Pancreas (tissue), 10 donors: ENCODE measurements at places on chromosomes 2 and 18.

GRCh38 chr18:74562775-74563174 lies 28.5 kb downstream of the CNDP1 start:
- no peak for DNase-seq

- no peak for DNase-seq
These were observed 44.0 kb downstream of the PTRHD1 start for GRCh38 chr2:24749069-24749691.

DNA sequence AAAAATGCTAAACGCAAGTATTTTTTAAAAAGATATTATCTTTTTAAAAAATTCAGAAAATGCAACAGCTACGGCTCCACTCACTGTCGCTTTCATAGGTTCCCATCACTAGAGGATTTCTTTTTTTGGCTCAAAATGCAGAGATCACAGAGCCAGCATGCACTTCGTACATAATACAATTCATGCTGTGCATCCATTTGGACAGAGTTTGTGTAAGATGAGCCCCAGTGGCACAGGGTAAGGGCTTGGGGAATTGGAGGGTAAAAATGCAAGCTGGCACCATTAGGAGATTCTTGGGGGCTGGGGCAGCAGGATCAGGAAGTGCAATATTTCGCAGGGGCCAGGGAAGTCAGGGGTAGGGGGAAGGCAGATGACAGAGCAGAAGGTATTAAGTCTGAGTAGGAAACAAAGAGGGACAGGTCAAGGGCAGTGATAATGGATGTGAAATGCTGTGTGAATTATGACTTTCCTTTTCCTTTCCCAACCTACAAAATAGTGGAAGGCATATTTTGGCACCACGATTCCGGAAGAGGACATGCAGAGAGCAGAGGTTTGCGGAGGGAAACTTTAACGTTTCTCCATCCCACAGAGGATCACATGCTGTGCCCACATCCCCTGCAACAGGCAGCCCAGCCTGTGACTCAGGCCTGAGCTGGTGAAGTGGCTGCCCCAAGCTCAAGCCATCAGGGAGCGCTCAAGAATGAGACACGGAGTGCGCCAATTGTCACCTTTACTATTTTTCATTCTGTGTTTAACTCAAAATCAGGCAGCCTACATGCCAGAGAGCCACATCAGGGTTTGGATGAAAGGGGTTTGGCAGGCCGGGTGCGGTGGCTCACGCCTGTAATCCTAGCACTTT lies 4.7 kb downstream of the CAPG start:
- DNase-seq, result no peak

- DNase-seq, result no peak
These were observed 274.8 kb upstream of the HS6ST1 start for GRCh38 chr2:128593518-128593878.

DNA sequence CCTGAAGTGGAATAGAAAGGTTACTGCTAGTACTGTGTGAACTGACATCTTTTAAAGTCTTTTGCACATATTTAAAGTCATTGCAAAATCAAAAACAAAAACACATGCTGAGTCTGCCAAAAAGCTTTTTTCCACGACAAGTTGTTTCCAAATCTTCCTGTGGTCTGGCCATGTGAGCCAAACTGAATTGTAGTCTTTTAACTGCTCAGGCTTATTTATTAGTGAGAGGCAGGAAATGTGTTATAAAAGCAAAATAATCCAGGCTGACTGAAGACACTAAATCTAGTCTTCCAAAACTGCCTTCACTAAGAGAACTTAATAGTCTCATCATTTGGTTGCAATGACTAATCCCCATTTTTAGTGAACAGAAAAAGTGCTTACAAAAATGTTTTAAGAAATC lies 2.3 kb downstream of the KRCC1 start:
- DNase-seq, result no peak

- no peak for DNase-seq
These were observed 77.0 kb downstream of the PRKCE start for GRCh38 chr2:45728458-45728942.

DNA sequence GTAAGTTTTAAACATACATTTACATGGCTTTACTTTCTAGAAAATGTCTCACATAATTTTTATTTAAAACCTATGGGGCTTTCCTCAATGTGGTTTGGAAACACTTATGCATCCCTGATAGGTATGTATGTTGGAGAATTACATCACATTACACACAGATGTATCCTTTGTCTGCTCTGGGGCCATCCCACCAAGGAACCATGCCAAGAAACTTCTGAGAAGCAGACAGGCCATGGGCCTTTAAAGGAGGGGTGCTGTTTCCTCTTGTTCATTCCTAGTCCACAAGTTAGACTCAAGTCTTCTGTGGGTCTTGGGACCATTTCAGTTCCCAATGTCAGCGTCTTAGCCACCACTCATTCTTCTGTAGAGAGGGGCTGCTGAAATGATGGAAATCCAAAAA lies 162.0 kb upstream of the SETBP1 start:
- DNase-seq, result no peak

DNA sequence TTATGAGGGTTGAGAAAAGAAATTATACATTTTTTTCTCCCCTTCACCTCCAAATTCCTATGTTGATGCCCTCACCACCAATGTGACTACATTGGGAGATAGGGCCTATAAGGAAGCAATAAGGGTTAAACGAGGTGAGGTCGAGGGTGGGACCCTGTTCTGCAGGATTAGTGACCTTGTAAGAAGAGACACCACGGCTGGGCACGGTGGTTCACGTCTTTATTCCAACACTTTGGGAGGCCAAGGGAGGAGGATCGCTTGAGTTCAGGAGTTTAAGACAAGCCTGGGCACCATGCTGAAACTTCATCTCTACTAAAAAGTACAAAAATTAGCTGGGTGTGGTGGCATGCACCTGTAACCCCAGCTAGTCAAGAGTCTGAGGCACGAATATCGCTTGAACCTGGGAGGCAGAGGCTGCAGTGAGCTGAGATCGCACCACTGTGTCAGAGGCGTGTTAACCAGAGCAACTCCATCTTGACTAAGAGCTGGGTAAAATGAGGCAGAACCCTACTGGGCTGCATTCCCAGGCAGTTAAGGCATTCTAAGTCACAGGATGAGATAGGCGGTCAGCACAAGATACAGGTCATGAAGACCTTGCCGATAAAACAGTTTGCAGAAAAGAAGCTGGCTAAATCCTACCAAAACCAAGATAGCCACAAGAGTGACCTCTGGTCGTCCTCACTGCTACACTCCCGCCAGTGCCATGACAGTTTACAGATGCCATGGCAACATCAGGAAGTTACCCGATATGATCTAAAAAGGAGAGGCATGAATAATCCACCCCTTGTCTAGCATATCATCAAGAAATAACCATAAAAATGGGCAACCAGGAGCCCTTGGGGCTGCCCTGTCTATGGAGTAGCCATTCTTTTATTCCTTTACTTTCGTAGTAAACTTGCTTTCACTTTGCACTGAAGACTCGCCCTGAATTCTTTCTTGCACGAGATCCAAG lies 77.0 kb downstream of the NCAPH start:
- DNase-seq, result no peak

DNA sequence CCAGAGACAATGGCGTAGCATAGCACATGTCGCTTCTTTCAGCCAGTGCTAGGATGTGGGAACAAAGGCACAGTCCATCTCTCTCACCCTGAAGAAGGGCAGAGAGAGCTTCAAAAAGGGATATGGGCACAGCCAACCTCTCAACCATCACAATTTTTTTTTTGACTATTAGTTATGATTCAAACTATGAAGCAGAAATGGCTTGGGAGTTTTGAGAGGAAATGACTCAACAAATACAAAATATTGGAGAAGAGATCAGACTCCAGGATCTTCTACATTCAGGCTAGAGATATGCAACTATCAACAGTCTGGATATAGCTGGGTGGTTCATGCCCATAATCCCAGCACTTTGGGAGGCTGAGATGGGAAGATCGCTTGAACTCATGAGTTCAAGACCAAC lies 109.1 kb downstream of the MCFD2 start:
- no peak for DNase-seq

DNA sequence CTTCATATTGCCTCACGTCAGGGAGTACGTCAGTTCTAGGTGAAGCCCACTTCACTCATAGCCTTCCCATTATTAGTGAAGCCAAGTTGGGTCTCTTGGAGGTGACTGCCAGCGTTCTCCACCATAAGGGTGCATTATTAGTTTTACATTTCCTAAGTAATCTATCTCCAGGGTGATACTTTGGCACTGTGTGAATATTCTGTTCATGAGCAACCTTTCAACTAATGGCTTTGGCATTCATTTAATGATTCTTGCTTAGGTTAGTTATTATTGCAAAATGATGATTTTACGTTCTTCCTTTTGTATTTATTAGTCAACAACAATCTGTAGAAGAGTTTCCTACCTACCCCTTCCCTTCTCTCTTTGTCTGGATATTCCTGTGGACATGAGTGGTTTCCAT lies 97.5 kb downstream of the MAP4K4 start:
- no peak for DNase-seq

DNA sequence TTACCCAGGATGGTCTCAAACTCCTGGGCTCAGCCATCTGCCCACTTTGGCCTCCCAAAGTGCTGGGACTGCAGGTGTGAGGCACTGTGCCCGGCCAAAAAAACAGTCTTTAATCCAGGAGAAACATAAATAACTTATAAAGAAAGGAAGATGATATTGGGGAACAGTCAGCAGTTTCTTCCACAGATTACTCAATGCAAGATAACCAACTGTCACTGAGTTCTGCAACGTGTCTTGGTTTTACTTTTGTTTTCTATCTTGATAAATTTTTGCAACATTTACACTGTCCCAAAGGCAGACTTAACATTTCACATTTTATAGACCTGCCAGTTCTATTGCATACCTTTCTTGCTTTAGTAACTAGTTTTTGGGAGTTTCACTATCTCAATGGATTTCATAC lies 71.1 kb downstream of the ANKRD44 start:
- DNase-seq, result no peak

- DNase-seq, result no peak
These were observed 368.2 kb downstream of the ERBB4 start for GRCh38 chr2:212170382-212170781.

DNA sequence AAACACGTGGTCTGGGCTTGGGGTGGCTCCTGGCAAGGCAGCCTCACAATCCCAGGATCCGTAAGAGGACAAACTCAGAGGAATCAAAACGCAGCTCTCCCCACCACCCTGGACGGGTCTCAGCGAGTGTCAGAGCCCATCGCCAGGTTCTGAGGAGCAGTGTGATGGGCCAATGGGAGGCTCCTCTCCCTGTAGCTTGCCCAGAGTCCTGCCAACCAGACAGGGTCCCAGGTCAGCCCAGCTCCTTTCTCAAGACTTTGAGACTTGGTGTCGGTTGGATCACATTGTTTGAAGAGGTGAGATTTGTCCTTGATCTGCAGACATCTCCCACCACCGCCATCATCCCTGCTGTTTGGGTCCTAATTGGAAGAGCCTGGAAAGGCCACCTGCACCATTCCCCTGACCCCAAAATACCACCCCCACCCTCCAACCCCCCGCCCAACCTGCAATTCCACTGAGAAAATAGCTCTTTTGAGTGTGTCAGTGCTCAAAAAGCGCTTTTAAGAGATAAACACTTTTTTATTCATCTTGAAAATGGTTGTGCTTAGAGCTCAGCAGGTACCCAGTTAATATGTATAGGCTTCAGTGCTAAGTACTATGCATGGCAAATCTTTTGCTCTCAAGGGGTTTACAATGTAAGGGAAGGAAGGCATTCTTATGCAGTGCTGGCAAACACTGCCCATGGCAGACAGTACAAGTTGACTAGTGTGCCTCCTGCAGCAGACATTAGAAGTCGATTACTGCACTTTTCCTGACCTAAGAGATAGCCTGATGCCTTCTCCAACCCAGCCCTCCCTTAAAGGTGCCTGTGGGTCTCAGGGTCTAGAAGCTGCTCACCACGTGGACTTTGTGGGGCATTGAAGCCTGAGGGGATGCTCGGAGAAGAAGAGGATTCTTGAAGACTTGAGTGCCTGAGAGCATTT lies 50.6 kb downstream of the GLI2 start:
- DNase-seq, result no peak

DNA sequence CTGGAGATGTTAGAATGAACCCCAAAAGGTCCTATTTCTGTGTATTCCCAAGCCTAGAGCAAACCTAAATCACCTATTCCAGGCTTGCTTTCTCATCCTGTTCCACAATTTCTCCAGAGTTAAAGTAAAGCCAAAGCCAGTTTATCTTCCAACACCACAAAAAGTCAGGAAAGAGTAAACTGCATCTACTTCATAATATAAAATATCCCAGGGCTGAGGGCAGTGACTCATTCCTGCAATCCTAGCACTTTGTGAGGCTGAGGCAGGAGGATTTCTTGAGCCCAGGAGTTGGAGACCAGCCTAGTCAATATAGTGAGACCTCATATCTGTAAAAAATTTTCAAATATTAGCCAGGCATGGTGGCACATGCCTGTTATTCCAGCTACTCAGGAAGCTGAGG lies 241.4 kb downstream of the CDH20 start:
- no peak for DNase-seq

DNA sequence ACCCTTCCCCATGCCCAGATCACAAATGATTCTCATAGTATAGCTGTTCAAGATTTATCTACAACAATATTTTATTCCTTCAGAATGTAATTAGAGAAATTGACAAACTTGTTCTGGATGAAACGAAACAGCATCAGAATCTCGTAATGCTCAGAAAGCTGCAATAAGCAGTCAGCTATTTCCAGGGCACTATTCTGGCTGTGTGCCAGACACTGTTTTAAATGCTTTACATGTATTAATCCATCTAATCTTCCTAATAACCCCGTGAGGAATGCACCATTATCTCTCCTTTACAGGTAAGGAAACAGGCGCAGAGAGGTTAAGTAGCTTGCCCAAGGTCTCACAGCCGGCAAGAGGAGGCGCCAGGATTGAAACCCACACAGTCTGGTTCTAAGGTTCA lies 10.1 kb upstream of the LYPD6B start:
- DNase-seq, result no peak

GRCh38 chr2:24993406-24994145 lies 21.8 kb upstream of the DNAJC27 start:
- no peak for DNase-seq

- DNase-seq, result no peak
These were observed 600 bp downstream of the KATNAL2 start for GRCh38 chr18:46917803-46918600.

DNA sequence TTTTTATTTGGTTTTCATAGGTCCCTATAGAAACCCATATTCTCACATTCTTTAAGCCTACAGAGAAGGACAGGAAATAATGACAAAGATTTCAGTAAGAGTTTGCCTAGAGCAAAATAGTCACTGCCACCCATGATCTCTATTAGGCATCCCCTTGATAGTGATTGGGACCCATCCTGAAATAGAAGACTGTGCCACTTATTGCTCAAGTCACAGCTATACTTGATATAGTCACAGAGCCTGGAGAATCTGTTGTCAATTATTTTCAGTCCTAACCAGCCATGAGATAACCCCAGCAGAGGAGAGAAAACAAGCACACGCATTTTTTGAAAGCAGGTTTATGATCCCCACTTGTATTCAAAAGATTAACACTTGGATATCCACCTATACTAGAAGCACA lies 8.2 kb downstream of the ERBB4 start:
- DNase-seq, result no peak
